Activated T-helper 1 cell treated with Interleukin-2 at 50 U/mL for 16 hours (primary cell): ENCODE measurements at places on chromosomes 1 and 21.

DNA sequence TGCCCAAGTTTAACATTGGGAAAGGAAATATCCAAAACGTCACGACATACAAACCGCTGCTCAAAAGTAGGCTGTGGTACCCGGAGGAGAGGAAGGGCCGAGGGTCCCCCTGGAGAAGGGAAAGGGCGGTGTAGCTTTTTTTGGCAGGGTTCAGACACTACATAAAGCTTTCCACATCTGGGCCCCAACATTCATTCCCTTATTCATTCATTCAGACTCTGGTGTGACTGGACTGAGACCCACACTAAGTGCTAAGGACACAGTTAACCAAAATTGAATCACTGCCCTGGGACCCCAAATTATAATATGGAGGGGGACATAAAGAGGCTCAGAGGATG lies 10.3 kb upstream of the COL8A2 start:
- DNase-seq = no peak

DNA sequence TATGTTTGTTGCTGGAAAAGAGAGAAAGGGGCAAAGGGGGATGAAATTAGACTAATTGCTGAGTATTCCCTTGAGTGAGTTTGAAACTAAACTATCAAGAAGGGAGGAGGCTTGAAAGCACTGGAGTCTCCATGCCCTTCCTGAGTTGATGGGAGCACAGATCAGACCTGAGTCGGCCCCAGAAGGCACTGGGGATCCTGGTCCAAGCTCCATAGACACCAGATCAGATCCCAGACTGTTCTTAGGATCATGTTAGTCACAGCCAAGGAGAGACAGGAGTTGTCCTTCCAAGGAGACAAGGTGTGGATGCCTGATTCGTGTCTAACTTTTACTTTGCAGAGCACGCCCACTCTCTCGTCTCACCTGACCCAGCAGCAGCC lies 152.3 kb downstream of the NR5A2 start:
- DNase-seq = no peak

- no peak for DNase-seq
Measured at GRCh38 chr1:234427950-234428646, 50.9 kb downstream of the TARBP1 start.

DNA sequence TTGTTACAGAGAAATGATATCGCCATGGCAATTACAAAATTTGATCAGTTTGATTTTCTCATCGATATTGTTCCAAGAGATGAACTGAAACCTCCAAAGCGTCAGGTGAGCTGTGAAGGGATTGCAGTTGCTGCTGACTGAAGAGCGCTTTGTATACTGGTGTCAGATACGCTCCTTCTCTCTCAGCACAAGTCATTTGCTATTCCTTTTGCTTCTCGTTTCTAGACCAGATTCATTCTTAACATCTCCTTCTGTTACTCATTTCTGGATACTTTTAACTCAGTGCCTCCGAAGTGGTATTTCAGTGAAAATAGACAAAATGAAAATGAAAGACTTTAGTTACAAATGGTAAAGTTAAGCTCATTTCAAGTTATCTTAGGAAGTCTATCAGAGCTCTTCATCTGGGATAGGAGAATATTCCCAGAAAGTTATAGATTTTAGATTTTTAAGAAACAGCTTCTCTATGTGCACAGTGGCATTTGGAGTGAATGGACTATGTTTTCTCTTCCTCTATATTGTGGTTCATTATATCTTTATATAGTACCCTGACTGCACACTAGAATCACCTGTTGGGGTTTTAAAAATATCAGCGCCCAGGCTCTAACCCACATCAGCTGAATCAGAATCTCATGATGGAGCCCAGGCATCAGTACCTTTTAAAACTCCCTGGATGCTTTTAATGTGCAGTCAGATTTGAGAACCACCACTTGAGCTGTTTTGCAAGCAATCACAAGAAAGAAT lies 30.3 kb upstream of the KCNQ4 start:
- no peak for DNase-seq

- no peak for DNase-seq
Measured at GRCh38 chr21:33229099-33229783, 497 bp upstream of the IFNAR2 start.

- no peak for DNase-seq
Measured at GRCh38 chr1:6281511-6282402, 20.9 kb upstream of the GPR153 start.

- no peak for DNase-seq
Measured at GRCh38 chr1:202214089-202214843, 20.7 kb downstream of the LGR6 start.

GRCh38 chr1:225445639-225446594 lies 18.1 kb upstream of the LBR start:
- DNase-seq = no peak

- DNase-seq = no peak
Measured at GRCh38 chr1:38312753-38313152, 266.2 kb upstream of the POU3F1 start.

GRCh38 chr21:46641656-46642055 lies 6.2 kb downstream of the PRMT2 start:
- DNase-seq = no peak

- no peak for DNase-seq
Measured at GRCh38 chr1:87501738-87502137, 173.1 kb downstream of the LMO4 start.

DNA sequence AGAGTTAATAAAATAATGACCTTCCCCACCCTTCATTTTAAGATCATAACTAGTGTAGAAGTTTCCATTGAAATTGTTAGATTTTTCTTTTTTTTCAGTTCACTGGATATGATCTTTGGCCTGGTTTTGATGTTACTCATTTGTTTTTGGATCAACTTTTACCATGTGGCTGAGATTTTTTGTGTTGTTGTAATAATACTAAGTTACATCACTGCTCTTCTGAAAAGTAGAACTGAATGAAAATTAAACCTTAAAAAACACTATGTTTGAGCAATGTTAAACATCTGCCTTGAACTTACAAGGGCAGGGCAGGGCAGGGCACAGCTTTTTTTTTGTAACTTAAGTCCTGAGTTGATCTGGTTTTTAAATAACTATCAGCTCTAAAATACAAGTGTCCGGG lies 204.8 kb upstream of the ADAMTS5 start:
- DNase-seq = no peak

- no peak for DNase-seq
Measured at GRCh38 chr1:15386164-15386749, 23.4 kb upstream of the EFHD2 start.

DNA sequence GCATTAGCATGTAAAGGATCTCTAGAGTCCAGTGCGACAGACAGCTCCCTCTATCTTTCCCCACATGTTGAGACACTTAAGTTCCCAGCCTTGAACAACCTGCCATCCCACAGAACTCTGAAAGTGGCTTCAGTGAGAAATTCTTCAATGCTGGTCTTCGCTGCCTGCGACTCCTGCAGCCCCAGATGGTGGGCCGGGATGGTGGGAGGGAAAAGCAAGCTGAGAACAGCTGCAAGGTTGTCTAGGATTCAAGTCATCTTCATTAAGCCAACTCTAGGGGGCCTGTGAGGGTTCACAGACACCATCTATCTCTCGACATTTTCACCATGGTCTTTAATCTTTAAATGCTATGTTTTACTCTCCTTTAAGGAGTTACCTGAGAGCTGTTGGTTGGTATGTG lies 185.5 kb upstream of the C1orf174 start:
- no peak for DNase-seq

DNA sequence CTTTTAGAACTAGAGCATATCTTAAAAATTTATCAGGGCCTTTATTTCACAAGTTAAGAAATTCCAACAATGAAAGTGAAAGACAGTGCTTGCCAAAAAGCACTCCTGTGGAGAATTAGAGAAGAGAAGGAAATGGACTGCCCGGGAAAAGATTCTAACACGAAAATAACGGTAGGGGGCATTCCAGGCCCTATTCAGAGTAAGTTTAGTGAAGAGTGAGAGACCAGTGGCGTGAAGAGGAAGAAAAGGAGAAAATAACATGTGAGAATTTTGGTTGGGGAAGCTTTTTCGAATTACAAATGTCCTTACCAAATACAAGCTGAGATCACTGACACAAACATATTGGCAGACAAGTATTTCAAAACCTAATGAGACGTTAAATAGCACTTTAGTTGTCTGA lies 38.4 kb upstream of the RBM34 start:
- DNase-seq = no peak

DNA sequence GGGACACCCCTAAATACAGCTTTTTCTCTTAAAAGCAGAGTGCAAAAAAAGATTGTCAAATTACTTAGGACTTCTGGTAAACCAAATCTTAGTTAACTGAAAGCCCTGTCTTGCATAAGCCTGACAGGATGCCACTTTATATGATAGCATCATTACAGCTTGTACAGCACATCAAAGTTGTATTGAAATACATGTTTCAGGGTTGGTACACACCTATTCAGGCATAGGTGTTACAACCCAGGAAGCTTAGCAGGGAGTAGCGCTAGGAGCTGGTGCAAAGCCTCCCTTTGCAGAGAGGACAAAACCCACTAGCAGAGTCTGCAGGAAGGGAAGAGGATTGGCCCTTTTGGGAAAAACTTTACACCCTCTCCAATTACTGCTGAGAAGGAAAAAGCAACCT lies 258.9 kb upstream of the SGIP1 start:
- DNase-seq = no peak
